SW480 (cell line): ENCODE measurements at places on chromosomes 2 and 18.

DNA sequence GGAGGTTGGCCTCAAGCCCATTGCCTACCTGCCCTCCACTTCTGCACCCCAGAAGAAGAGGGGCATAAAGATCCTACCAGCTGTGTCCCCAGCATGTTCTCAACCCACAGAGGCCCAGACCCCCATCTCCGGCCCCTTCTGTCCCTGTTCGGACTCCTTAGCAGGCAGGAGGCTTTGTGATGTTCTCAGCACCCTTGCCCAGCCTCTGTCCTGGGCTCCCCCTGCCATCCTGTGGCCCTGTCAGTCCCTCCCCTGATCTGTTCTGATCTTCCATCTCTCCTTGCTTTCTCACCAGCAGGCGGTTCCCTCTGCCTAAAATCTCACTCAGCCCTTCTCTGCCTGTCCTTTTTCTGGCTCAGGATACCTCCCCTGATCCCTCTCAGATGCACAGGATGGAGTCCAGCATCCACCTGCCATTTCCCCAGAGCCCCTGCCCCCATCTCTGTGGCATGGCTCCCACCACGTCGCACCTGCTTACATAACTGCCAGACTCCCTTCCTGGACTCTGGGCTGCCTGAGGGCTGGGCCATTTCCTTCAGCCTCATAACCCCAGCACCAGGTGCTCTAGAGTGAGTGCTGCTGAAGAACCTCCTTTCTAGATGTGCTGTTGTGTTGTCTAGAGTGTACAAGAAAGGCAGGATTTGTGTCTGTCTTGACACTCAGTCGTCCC is 134.0 kb downstream of the CTIF start:
- no peak for DNase-seq

GRCh38 chr18:55869556-55870501 is 281.8 kb upstream of the TCF4 start:
- no peak for DNase-seq

DNA sequence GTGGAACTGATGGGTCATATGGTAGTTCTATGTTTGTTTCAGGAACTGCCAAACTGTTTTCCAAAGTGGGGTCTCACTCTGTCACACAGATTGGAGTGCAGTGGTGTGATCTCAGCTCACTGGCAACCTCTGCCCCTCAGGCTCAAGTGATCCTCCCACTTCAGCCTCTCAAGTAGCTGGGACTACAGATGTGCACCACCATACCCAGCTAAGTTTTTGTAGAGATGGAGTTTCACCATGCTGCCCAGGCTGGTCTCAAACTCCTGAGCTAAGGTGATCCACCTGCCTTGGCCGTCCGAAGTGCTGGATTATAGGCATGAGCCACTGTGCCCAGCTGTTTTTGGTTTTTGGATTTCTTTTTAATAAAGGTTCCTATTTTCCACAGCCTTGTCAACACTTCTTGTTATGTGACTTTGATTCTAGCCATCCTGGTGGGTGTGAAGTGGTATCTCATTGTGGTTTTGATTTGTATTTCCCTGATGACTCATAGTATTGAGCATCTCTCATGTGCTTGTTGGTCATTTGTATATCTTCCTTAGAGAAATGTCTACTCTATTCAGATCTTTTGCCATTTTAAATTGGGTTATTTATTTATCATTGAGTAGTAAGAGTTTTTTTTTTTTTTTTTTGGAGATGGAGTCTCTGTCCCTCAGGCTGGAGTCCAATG is 22.8 kb downstream of the NPC1 start:
- DNase-seq = peak; percentile 60

DNA sequence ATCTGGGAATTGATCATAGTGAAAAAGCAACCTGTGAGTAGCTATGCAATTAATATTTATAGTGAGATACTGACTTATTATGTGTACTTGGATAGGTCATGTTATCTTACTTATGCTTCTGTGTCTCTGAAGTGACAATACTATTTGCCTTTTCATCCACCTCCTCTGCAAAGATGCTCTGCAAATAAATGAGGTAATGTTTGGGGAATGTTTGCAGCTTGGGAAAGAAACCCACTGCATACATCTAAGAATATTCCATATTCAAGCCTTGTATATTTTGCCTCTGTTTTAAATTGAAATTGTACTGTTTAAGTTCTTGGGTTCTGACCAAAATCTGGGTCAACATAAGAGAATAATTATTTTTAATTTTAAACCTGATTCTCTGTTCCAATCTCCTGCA is 217.4 kb upstream of the DTNA start:
- DNase-seq = peak; percentile 23

DNA sequence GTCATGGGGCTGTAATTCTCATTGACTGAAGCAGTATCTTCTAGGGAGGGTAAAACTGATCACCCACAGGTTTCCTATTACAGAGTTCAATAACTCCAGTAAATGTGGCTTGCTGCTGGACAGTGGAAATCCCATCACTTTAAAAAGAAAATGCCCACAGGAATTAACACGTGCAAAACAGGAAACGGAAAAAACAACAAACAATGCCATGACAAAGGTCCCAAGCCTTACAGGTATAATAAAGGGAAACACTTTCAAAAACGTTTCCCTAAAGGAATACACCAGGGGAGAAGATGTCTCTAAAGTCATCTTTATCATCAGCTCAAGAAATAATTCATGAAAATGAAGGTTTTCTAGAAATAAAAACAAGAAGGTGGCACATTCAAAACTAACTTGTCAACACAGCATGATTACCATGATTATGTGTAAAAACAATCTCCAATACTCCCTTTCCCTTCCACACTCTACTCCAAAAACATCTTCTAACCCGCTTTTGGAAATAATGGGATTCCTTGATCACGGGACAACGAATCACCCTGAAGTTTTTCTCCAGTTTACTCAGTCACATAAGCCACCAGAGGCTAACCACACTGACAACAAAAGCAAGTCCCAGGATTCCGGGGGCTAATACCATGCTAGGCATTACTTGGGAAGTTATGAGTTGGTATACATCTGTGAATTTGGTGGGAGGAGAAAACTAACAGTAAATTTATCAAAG is 167.9 kb downstream of the TCF4 start:
- DNase-seq = no peak

- DNase-seq = no peak
These were observed 1.9 kb upstream of the NABP1 start for GRCh38 chr2:191675807-191676721.

- no peak for DNase-seq
These were observed 358.4 kb upstream of the SALL3 start for GRCh38 chr18:78621141-78621755.

DNA sequence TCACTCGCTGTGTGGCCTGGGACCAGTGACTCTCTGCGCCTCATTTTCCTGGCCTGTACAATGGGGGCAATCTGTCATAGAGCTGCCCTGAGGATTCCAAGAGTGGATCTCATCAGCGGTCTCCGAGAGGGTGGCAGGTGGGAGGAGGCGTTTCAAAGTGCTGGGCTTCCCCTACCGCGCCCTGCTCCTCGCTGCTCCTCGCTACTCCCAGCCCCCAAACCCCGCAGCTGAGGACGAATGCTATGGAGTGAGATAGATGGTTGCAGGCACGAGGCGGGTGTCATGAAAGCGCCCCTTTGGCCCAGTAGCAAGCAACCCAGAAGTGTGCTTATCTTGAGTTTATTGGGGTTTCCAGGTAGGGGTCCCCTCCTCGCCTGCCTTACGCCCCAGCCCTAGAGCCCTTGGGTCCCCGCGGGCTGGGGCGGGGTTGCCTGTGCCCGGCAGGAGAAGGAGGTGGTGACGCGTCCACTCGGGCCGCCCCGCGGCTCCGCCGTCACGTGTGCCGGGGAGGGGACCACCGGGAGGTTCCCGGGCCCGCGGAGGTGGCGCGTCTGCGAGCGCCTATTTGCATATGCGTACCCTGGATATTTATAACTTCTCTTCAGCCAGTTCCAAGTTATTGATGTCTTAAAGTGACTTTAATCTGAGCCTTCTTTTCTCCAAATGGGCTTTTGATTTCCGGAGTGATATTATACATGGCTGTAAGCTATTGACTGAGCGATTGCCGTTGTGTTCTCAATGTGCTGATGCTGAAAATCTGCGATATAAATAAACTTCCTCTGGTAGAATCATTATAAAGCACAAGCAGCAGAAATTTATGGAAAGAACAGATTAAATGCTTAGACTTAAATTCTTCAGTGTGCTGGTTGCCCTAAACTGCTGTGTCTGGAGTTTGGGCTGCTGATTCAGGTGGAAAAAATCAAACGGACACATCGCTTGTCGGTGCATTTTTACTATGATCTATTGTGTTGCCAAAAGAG is 263.7 kb downstream of the ATAD2B start:
- no peak for DNase-seq

DNA sequence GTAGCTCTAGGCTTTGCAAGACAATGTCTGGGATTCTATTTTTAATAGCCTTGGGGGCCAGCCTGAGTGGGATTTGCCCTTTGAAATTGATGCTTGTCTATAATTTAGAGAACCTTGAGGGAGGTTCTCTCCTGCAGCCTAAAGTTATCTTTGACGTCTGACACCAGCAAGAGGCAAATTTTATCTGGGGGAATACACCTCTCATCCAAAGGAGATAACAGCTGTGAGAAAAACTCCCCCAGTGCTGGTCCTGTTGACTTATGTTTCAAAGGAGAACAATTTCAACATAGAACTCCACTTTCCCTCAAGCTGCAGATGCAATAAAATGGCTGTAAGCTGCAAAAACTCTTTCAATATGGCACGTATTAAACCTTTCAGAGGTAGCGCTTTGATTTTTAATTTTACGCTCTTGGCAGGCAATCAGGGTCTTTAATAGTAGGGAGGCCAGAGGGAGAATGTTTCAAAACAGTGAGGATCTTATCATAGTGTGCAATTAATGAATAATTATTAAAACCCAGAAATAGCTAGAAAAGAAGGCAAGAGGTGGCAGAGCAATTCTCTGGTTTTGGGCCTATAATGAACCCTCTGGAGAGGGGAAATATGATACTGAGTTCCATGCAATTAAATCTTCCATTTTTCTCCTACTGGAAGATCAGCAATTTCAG is 62.4 kb downstream of the LYPD1 start:
- no peak for DNase-seq

- DNase-seq = no peak
These were observed 39.2 kb downstream of the TRIP12 start for GRCh38 chr2:229882583-229882982.

DNA sequence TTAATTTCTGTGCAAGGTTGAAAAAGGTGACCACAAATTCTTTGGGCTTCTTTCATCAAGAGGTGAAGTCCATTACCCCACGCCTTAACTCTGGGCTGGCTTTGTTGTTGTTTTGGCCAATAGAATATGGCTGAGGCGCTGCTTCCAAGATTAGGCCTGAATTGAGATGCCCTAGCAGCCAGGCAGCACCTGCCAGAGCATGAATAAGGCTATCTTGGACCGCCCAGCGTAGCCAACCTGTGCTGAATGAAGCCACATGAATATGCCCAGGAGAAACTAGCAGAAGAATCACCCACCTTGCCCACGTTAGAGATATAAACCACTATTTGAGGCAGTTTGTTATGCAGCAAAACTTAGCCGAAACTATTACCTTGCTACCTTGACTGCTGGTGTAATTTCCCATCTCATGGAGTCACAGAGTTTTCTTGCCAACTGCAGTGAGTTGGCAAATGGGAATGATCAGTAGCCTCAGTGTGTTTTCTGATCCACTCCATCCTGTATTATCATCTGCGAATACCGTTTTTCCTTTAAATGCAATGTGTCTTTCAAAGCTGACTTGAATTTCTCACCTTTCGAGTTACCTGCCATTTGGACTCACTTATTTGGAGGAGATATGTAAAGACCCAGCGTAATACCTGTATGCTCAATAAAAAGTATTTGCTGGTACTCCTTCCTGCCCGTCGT is 679 bp downstream of the TSGA10 start:
- no peak for DNase-seq

DNA sequence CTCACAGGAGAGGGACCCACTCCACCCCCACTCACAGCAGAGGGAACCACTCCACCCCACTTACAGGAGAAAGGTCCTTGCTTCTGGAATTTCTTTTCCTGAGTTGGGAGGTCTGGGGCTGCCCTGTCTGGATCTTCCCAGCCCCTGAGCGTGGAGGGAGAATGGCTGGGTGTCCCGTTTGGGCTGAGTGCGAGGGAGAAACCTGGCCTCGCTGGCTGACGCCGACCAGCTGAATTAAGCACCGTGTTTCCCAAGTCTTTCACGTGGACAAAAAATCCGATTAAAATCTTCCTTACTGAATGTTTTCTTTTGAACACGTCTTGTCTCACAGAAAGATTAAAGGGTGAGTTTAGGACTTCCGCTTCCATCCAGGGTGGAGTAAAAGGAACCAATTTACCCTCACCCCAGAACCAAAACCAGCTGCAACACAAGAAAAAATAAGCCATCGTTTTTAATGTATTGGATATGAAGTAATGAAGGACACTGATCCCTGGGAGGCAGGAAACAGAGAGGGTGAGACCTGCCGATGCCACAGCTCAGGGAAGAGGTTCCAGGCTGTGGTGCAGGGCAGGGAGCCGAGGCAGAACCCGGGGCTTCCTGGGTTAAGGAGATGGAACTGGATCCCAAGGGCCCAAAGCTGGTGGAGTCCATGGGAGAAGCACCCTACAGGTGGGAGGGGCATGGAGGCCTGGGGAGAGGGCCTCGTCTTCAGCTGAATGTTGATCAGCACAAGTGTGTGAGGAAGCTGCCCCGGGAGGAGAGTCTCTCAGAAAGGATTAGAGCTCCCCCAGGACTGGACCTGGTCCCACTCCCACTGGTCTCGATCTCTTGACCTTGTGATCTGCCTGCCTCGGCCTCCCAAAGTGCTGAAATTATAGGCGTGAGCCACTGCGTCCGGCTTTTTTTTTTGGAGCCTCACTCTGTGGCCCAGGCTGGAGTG is 60.3 kb downstream of the RTP5 start:
- no peak for DNase-seq

GRCh38 chr2:39379643-39380524 is 57.2 kb downstream of the MAP4K3 start:
- peak; percentile 72 for DNase-seq

DNA sequence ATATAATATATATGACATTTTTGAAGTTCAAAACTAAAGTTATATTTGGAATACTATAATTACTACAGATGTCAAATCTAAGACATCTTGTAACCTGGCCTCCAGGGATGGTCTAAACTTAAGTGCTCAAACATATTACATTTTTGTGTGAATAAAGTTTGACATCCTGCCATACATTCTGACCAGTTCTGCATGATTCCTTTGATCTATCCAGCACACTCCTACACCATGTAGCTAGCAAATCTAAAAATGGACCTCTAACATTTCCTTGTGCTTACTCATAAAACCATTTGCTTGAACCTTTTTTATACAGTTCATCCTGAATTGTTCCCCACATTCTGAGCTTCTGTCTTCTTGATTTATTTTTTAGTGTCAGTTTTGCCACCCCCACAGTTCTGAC is 294.3 kb upstream of the ZNF804A start:
- no peak for DNase-seq

- DNase-seq = no peak
These were observed 43.3 kb downstream of the TGFA start for GRCh38 chr2:70510313-70510712.

- no peak for DNase-seq
These were observed 308.4 kb downstream of the NDUFA10 start for GRCh38 chr2:239716536-239717318.

- peak; percentile 91 for DNase-seq
These were observed at the start of gene ITSN2 for GRCh38 chr2:24360050-24360962. Gene ITSN2 (minus strand): TSS chr2:24360536. CDS start chr2:24328082, 32,454 bp downstream.

DNA sequence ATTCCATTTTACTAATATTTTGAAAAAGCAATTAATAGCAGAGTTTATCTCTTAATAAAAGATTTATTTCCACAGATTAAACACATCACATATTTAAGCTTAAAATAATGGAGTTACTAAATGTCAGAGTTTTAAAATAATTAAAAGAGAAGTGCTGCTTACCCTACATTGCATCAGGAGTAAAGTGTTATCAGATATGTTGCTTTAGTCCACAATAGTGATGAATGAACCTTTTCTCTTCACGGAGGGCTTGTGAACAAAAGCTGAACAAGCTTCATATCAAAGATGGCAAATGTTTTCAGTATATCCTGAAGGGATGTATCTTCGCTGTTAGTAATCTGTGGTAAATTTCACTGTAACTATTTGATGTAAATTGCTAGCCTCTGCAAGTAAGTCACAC is 69.4 kb upstream of the TTC27 start:
- no peak for DNase-seq
